Progenitor cell of endocrine pancreas (in vitro differentiated cells): ENCODE measurements at places on chromosomes 3 and 15. TPM values are rescaled to one million over a fixed set of nuclear protein-coding genes. Genes with fewer than 3 reads are reported as not detected.

GRCh38 chr3:87796137-87796842, 262.5 kb downstream of the CGGBP1 start:
- DNase-seq: no peak

DNA sequence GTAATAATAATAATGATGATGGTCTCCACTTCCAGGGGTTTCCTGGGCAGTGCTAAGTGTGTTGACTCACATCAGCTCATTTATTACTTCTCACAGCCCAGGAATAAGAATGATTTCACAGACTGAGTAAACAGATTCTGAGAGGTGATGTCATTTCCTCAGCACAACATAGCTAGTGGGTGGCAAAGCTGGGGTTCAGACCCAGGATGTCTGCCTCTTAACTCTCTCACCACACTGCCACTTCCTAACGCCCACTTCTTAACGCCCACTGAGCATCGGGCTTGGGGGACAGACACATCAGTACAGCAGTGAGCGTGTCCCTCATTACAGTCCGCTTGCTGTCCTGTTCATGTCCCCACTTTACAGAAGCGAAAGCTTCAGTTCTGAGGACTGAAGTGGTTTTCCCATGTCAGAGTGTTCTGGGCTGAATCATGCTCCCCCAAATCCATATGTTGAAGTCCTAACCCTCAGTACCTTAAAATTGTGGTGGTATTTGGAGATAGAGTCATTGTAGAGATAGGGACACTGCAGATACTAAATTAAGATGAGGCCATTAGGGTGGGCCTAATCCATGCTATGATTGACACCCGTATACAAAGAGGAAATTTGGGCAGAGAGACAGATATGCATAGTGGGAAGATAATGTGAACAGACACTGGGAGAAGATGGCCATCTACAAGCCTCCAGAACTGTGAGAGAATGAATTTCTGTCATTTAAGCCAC, 68.0 kb downstream of the ATP2B2 start:
- DNase-seq: no peak

DNA sequence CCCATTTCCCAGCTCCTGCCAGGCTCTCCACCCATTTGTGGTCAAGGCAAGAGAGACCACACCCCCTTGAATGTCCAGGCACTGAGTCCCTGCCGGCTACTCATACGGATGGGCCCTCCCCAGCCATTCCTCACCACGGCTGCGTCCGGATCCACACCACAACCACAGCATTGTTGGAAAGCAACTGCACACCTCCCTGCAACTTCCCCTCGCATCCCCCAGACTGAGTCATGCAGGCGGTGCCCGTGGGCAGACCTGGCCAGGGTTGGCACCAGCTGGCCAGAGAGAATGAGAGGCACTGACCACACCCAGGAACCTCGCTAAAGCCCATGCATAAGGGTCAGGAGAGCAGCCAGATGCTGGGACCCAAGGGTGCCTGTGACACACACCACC, 30.5 kb downstream of the LOXL1 start:
- DNase-seq: no peak

- DNase-seq: no peak
These were observed 362.6 kb downstream of the SHQ1 start for GRCh38 chr3:72485641-72486040.

- no peak for DNase-seq
These were observed 46.1 kb upstream of the TNFSF10 start for GRCh38 chr3:172569128-172570008.

Gene PPP1R14D
- 0.81 and 1.5 TPM in 2 replicates for total RNA-seq

GRCh38 chr3:73383470-73384049, 241.2 kb downstream of the PDZRN3 start:
- DNase-seq: no peak

Gene CDHR4
- total RNA-seq: not detected in 2 replicates
